ENCODE measurements at places on chromosomes 5 and 9.

DNA sequence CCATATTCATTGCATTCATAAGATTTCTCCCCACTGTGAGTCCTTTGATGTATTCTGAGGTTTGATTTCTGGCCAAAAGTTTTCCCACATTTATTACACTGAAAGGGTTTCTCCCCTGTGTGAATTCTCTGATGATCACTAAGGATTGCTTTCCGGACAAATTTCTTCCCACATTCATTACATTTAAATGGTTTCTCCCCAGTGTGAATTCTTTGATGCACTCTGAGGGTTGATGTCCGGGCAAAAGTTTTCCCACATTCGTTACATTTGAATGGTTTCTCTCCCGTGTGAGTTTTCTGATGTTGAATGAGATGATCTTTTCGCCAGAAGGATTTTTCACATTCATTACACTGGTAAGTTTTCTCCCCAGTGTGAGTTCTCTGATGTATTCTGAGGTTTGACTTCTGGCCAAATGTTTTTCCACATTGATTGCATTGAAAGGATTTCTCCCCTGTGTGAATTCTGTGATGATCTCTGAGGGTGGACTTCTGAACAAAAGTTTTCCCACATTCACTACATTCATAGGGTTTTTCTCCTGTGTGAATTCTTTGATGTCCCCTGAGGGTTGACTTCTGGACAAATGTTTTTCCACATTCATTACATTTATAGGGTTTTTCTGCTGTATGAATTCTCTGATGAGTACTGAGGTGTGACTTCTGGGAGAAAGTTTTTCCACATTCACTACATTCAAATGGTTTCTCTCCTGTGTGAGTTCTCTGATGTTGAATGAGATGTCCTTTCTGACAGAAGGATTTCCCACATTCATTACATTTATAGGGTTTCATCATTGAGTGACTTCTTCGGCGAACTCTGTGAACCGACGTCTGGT lies 18.8 kb downstream of the ZNF510 start:
- no peak for DNase-seq

GRCh38 chr5:168793841-168794837 lies 215.0 kb upstream of the PANK3 start:
- DNase-seq, result no peak

GRCh38 chr5:54651482-54652076 lies 134.0 kb downstream of the SNX18 start:
- DNase-seq, result no peak

DNA sequence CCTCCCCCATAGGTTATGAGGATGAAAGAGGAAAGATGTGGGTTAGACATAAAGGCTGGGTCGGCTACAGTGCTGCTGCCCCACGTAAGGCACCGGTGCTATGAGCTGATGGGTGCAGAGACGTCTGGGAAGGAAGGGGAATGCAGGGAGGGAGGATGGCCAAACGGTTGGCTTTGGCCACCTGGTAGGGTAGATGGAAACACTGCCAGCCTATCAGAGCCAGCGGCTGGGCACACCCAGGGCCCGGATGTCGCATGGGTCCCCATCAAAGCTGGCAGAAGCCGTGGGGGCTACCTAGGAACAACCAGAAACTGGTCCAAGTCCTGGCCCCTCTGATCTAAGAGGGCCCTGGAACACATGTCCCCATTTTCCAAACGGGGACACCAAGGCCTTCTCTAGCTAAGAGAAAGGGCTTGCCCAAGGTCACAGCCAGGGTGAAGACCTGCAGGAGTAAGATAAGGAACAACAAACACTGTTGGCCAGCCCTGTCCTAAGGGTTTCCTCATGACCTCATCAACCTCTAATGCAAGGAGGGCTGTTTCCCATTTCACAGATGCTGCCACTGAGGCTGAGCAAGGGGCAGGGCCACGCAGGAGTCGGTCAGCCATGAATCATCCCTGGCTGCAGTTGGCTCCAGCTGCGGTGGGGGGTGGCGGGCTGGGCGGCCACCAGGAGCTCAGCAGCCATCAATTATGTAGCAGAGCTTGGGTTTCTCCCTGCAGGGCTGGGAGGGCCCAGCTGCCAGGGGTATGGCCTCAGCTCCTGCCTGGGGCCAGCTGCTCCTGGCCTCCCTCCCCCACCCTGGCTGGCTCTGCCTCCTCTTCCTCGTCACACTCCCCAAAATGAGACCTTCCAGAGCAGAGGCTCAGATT lies 4.9 kb downstream of the SH3GLB2 start:
- DNase-seq, result peak; percentile 46

DNA sequence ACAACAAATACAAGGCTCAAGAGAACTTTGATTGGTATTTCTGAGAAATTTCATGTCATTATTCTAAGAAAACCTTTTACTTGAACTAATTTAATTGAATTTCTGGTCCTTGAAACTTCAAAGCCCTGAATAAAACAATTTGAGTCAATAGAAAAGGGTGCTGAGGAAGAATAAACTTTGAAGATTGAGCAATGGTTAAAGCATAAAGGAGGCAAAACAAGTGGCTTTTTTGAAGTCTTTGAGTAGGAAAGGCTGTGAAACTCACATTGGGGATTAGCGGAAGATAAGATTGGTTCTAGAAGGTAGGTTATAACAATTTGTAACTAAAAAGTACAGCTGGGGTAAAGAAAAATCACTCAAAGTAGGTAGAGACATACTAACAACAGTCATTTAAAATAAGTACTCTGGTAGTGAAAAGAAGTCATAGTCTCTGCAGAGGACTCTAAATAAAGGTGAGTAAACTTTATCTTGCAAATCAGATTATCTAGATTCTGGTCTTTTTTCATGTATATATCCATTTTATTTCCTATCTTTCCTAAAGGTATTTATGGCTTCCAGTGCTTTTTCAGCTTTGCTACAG lies 6.4 kb upstream of the PLPP1 start:
- DNase-seq, result no peak

GRCh38 chr9:124197177-124198095 lies 60.3 kb upstream of the NEK6 start:
- no peak for DNase-seq

GRCh38 chr5:170337045-170337733 lies 39.6 kb upstream of the LCP2 start:
- no peak for DNase-seq

Data from left kidney (tissue), 8 donors.